ENCODE measurements at places on chromosomes 2 and 18.

- DNase-seq, result no peak
Measured at GRCh38 chr18:79460481-79461300, 65.0 kb downstream of the NFATC1 start.

DNA sequence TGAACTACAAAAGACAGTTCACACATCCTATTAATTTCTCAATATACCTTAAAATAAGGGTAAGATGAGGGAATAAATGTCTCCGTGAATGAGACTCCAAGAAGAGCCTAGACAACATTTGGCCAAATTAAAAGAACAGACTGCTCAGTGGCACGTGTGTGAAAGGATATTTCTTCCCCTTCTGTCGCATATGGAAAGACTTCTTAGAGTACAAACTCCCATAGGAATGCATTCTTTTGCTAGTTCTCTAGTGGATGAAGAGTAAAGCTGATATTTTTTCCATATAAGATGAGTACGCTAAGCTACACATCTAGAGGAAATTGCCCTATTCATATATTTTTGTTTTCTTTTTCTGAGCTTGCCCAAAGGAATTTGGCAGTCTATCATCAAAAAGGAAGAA lies 710.0 kb upstream of the ID2 start:
- no peak for DNase-seq

- DNase-seq, result no peak
Measured at GRCh38 chr2:100784681-100785080, 35.3 kb upstream of the NPAS2 start.

GRCh38 chr2:231715988-231716616 lies 7.8 kb downstream of the PTMA start:
- DNase-seq, result no peak

- DNase-seq, result no peak
Measured at GRCh38 chr2:209685963-209686362, 85.7 kb upstream of the UNC80 start.

DNA sequence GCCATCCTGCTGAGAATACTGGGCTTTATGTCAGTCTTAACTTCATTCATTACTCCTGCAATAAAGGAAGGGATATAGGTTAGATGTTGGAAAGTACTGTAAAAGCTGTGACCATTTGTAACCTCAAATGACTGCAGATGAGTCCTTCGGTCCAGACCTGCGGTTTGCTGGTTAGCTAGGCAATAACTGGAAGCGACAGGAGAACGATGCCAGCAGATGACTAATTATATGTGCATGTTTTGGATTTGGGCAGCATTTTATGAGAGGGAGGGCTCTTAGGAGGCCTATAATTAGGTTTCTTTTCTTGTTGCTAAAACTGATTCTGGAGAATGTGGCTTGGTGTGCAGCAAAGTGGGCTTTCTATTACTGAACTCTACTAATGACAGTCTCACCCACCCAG lies 205.6 kb downstream of the TMEM182 start:
- no peak for DNase-seq

DNA sequence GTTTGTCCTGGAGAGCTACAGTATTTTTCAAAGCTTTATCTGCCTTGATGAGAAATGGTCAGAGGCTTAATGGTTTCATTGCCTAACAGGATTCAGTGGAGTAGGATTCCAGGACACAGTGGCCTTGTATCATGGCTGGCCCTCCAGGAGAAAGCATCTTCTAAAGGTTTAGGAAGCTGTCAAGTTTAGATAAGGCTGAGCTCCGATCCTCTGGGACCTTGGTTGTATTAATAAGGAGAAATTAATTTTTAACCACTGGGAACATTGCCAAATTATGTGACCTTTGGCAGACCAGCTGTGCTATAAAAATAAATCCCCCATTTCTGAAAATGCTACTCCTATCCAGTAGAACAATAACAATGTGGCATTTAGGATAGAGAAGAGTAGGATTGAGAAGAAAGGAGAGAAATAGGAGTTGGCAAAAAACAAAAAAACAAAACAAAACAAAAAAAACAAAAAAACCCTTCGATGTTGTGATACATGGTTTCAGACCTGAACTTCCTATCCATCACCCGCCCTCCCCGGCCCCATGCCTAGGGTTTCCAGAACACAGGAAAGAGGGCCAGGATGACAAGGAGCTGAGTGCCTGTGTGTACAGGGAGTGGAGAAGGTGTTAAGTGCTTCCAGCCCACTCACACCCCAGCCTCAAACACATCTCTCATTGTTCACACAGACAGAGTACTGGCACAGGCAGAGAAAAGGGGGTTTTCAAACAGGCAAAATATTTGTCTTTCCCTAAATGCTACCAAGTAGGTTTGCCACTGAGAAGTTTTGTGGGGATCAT lies 6.3 kb downstream of the NRP2 start:
- no peak for DNase-seq

GRCh38 chr18:60693426-60693825 lies 320.9 kb upstream of the MC4R start:
- no peak for DNase-seq

DNA sequence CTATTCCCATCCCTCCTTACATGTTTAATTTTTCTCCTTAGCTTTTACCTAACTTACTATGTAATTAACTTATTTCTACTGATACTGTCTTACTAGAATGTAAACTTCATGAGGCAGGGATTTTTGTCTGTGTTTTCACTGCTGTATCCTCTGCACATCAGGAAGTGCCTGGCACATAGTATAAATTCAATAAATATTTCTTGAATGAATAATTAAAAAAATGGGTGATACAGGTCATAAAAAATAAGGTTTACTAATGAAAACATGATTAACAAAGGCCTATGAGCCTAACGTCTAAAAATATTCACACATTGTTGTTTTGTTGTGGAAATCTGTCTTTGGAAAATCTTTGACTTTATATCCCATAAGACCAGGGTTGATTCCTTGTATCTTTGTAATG lies 4.5 kb downstream of the RBKS start:
- DNase-seq, result no peak

DNA sequence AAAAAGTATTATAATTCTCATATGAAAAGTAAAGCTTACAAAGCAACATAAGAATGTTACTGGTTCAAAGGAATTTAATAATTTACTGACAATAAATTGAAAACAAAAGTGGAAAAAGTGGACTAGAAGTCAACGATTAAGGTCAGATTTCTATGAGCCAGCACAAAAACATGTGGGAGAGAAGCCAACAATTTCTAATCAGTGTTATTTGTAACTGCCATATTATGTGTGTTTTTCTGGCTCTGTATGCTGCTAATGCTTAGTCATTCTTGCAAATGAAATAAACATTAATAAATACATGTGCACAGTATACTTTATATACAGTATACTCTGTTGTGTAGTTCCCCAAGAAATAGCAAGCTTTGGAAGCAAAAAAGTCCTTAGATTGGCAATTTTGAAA lies 301.3 kb upstream of the RGPD4 start:
- DNase-seq, result no peak

DNA sequence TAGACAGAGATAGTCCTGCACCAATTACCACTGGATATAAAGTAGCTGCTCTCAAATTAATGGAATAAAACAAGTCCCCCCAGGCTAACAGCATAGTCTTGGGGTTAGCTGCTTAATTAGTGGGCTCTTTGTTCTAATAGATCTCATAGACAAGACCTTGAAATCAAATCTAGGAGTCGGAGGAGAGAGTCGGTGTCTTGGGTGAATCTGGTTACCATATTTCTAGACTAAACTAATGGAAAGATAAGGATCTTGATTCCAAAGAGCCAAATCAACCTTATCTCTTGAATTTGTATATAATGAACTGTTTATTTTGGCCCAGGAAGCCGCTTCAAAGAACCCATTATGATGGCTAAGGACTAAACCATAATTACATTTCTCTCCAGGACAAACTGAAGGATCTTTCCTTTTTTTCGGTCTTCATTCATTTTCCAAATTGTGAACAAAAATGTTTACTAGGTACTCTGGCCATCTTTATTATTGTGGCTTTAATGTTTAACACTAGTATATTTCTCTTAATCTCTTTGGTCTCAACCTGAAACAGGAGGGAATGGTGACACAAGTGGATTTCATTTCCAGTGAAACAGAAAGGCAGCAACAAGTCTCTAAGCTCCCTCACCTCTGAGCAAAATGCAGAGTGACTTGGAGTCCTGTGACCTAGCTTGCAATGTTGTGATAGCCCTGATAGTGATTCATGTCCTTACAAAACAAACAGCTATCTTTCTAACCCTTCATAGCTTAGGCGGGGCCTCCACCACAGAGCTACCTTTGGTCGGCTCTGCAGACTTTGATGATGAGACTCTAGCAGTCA lies 137.9 kb upstream of the PARD3B start:
- DNase-seq, result peak; percentile 97

- no peak for DNase-seq
Measured at GRCh38 chr2:28906376-28906775, 11.9 kb downstream of the WDR43 start.

- no peak for DNase-seq
Measured at GRCh38 chr2:72135921-72136320, 11.7 kb downstream of the CYP26B1 start.

DNA sequence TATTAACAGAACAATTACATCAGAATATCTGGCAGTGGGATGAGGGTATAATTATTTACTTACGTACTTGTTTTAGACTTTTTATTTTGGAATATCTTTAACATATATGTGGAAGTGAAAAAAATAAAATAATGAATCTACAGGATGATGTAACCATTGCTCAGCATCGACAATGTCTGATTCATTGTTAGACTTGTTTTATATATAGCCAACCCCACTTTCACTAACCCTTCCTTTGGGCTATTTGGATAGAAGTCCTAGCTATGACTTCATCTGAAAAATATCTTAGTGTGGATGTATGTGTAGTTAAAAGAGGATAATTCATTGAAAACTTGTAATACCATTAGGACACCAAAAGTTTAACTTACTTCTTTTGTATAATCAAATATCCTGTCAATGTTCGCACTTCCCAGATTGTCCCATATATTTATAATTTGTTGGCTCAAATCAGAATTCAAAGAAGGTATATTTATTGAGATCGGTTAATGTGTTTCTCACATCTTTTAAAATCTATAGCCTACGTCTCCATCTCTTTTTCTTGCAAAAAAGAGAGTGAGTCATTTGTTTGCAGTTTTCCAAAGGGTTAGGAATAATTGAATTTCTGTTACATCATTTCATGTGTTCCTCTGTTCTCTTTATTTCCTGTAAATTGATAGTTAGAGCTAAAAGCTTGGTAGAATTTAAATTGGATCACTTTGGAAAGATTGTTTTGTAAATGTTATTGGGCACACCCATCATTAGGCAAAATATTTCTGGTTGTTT lies 506.1 kb upstream of the FAM98A start:
- DNase-seq, result no peak

DNA sequence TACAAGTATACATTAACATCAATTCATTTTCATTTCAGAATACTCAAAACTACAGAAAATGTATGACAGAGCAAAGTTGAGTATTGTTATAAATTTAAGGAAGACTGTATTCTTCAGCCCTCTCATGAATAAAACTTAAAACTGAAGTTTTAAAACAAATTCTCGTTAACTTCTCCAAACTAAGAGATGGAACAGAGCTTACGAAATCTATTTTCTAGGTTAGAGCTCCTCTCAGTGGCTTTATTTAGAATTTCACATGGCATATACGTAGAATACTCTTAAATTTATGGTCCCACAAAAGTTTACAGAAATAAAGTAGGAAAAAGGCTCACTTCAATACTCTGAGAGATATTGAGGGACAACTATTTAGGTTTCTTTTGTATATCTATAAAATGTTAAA lies 612.1 kb downstream of the KCNJ3 start:
- DNase-seq, result peak; percentile 69

DNA sequence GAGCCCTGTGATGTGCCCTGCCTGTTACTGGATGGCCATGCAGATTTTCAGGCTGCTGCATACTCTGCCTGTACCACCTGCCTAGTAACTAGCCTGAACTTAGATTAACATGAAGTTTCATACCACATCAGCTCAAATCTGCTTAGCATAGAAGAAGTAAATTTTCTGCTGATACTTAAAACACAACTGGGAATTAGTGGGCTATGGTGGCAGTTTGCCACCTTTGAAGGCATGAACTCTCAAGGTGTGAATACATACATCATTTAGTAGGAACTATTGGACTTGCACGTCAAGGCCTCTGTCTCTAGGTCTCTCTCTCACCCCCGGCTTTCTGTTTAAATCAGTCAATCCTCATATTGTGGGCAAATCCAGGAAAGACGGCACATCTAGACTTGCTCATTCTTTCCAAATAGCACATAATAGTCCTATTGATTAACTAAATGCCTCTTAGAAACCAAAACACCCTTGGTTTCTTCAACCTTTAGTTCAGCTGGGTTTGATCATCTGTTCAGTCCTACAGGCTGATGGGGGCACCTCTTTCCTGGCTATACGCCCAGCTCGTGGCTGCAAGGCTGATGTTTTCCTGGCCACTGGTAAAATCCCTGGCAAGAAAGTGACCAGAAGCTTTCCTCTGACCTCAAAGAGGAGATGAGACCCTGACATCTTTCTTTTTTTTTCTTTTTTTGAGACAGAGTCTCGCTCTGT lies 58.4 kb downstream of the ALPK2 start:
- no peak for DNase-seq

DNA sequence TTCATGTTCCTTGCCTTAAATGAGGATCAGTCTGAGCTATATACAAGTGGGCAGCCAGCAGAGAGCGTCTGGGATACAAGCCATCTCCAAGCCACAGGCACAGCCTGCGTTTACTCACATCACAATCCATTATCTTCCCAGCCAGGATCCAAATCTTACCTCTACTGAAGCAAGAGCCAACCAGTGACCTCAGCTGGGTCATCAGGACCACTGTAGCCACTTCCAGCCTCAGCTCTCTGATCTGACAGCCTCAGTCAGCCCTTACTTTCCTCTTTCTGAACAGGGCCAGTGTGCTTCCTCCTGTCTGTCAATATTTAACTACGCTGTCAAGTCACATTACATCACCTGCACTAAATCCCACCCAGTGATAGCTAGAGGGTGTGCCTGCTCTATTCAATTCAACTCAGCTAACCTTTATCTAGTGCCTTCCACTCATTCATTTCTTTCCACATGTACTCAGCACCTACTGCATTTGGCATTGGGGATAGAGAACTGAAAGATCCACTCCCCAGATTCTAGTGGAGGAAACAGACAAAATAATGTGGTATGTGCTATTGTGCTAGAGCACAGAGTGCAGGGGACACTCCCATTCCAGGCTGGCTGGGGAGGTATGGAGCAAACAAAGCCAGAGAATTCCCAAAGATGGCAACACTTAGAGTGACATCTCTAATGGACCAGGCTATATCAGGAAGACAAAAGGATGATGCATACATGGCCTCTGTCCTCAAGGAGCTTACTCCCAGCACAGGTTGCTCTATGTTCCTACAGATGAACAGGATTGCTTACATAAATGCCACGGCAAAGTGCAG lies 146.5 kb downstream of the NCKAP5 start:
- DNase-seq, result no peak

All from OCI-M1 (cell line).